HS-27A (cell line): ENCODE measurements at places on chromosomes 11 and 22.

DNA sequence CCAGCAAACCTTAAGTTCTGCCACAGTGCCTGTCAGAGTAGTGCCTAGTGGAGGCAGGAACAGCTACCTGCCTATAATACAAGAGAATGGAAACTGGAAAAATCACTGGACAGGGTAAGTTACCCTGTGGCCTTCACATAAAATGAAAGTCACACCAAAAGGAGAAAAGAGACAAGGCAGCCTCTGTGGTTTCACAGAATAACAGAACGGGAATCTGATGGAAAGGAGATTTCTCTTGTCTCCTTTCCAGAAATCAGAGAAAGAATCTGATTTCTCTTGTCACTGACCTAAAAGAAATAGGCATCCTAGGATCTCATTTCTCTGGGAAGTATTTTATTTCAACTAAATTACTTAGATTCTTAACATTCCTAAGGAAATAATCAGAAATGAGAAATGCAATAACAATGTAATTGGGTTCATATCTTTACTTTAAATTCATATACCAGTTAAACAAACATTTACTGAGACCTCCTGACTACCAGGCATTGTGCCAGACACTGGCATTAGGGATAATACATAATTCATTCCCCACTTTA is 41.6 kb downstream of the PRCP start:
- DNase-seq = peak; percentile 82

DNA sequence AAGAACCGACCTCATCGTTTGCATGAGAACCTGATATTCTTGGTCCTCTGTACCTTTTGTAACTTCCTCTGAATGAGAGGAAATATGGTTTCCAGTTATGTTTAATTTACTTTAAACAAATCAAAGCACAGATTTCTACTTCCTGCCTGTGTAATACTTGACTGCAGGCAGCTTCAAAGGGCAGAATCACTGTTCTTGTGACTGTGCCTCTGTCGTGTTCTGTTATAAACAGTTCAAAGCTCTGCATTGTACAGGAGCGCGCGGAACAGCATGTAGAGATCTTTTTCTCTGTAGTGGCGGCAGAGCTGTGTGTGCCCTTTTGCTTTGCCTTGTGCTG is 73.2 kb upstream of the CLDN5 start:
- DNase-seq = no peak

DNA sequence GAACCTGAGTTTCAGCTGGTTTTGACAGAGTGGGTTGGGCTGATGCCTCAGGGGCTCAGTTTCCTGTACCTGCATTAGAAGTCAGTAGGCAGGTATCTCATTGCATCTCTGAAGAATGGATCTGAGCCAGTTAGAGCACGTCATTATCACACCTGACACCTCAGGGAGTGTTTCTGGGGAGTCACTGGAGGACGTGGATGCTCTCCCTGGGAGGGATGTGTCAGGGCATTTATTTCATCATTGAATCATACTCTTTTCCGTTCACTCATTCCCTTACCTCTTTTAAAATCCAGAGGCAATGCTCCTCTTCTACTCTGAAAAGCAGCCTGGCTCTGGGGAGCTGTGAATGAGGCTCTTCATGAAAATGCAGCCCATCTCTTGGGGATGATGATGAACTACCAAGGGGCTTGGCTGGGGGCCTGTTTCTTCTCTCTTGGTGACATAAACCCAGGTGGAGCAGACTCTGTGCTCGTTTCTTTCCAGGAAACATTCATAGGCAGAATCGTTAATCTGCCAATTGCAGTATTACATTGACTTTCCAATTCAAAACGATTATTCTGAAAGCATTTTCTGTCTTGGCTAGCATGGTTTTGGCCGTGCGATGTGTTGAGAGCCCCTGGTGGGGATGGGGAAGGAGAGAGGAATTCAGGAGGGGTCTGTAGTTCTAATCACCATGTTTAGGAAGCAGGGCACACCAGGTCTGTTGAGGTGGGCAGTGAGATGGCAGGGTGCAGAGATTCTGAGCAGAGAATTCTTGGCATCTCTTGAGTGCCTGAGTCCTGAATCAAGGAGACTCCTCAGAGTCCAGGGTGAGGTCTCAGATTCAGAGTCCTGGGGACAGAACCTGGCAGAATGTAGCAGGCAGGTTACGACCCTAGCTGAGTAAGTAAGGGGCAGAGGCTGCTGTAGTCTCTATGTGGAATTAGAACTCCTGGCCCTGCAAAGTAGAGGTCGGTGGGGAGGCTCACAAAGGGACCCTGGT is 12.6 kb downstream of the PARVA start:
- no peak for DNase-seq

DNA sequence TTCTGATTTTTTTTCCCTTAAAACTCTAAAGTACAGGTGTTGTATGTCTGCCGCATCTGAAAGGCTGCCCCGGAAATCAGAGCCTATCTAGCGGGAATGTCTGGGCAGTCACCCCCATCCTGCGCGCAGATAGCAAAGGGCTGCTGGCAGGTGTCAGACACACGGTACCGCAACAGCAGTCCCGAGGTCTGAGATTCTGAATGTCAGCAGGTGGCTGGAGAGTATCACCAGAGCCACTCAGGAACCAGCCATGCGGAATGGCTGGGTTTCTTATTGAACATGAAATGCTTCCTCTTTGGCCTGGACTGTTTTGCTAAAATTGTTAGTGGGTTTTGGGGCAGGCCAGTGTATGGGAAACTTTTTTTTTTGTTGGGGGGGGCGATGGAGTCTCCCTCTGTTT is 53.3 kb downstream of the CERK start:
- DNase-seq = no peak

DNA sequence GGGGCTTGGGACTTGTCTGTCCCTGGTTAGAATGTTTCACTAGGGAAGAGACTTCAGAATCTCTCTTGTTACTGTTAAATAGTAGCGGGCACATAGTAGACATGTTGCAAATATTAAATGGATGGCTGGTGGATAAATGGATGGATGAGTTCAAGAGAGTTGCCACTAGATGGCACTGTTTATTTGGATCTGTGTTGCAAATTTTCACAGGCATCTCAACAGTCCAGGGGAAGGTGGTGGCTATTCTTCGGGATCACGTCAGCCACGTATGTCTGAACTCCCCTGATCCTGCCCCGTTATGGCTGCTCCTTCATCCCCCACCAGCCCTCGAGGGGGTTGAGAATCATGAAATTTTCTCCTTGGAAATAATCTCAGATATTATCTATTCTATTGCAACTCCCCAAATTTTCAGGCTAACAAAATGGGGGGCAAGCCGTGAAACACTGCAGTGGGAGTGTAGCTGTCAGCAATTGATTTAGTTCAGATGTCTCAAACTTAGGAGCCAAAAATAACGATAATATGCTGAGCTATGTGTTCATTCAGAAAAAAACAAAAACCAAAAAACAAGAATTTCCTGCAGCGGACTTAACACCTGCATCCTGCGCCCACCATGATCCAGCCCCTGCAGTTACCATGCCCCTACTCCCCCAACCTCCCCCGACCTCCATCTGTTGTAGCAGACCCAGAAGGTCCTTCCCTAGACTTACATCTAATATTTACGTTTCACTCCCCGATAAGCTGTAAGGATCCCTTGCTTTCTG is 29.1 kb upstream of the BIRC3 start:
- DNase-seq = no peak

- no peak for DNase-seq
Observed at GRCh38 chr11:104619751-104620150, 278.5 kb downstream of the CASP12 start.

GRCh38 chr11:113134626-113135025 is 173.4 kb downstream of the NCAM1 start:
- no peak for DNase-seq

DNA sequence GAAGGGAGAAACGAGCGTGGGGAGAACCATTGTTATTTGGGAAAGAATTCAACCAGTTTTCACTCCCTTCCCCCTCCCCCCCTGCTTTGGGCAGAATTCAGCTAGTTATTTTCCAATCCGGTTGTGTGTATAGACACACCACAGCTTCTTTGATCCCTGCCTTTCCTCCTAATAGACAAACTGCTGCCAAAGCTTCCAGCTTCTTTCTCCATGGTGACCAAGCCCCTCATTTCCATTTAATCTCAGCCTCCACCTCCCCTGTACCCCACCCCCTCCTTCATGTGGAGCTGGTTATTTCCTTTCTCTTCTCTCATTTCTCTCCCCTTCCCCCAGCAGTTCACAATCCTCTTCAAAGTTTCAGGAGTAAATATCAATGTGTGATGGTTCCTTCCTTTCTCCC is 24.8 kb upstream of the PKNOX2 start:
- DNase-seq = no peak

DNA sequence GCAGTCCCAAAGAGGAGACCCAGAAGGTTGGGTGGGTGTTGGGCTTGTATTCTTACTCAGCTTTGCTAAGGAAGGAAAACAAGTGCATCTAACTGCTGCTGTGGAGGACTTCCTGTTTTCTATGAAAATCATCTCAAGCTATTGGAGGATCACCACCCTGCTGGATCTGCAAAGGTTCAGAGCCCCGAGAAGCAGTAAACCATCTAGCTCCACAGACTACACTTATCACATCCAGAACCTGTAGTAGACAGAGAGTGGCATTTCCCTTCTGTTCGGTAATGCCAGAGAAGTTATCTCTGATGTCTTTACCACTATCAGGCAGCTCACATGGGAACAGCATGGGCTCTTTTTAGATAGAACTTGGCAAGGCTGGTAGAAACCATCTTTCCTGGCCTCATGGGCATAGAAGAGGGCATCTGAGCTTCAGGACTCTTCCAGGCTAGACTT is 21.7 kb downstream of the KCNJ1 start:
- no peak for DNase-seq

DNA sequence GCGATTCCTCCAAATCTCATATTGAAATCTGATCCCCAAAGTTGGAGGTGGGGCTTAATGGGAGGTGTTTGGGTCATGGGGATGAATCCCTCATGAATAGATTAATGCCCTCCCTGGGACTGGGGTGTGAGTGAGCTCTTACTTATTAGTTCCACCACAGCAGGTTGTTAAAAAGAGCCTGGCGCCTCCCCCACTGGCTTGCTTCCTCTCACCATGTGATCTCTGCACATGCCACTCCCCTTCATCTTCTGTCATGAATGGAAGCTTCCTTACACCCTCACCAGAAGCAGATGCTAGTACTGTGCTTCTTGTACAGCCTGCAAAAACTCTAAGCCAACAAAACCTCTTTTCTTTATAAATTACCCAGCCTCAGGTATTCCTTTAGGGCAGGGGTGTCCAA is 8.8 kb downstream of the RRAS2 start:
- no peak for DNase-seq

- DNase-seq = no peak
Observed at GRCh38 chr22:23237841-23238240, 57.5 kb downstream of the BCR start.

DNA sequence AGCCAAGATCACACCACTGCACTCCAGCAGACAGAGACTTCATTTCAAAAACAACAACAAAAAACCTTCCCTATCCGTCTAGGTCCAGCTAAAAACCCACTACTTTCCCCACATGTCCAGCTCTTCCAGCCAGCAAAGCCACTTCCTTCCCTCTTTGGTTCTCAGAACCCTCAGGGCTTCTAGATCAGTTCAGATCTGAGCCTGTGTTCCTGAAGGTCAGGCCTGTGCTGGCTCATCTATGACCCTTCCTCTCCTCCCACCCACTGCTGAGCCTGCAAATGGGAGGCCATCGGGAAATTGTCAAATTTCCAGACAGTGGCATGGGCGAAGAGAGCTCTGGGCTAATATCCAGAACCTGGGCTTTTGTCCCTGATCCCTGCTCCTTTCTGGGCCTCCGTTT is 37.8 kb downstream of the SLCO2B1 start:
- DNase-seq = no peak

- peak; percentile 48 for DNase-seq
Observed at GRCh38 chr11:2151500-2152257, 9.3 kb downstream of the INS start.

DNA sequence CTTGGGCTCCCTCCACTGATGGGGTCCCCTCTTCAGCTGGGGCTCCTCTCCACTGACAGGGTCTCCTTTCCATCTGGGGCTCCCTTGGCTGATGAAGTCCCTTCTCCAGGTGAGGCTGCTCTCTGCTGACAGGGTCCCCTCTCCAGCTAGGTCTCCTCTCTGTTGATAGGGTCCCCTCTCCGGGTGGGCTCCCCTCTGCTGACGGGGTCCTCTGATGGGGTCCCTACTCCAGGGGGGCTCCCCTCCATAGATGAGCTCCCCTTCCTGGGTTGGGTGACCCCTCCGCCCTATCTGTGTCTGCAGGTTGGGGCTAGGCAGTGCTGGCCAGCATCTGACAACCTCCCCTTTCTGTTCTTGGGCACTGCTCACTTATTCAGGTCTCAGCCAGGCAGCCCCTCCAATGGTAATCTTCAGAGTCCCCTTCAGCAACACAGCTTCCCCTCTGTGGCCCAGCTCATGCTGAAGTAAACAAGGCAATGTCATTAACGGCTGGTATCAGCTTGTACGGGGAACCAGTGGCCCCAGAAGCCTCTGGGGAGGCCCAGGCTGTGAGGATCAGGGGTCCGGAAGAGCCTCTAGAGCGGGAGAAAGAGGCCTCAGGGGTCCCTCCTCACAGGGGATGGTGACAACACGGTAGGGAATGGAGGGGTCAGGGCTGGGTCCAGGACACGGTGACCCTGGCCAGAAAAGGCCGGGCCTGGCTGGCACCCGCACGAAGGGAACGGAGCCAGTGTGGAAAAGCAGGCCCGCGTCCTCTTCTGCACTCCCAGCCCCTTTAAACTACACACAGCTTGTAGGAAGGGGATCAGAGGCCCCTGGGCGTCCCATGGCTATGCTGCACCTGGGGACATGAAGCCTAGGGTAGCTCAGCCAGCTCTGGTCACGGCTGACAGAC is 9.6 kb upstream of the CD81 start:
- no peak for DNase-seq

DNA sequence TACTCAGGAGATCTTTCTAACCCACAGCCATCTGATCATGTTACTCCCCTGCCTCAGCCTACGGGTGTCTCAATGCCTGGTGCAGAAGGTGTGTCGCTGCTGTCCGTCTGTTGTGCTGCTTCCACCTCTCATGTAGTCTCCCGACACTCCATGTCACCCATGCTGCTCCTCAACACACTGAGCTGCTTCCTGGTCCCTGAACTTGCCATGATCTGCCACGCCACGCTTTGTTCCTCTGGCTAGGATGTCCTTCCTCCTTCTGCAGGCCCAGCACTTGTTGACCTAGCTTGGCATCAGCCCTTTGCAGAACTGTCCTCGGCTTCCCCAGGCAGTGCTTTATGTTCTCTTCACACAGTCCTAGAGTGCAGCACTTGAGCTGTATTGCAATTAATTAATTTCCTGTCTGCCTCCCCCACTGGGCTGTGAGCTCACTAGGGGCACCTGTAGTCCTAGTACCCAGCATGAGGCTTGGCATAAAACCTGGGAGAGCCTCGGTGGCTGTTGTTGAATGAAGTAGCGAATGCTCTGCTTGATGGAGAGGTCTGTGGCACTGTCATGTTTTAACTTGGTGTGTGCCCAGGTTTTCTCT is 9.5 kb downstream of the GTPBP1 start:
- DNase-seq = no peak
